ENCODE measurements at places on chromosomes 1 and 21.

- no peak for DNase-seq
These were observed 112.0 kb downstream of the SYF2 start for GRCh38 chr1:25120281-25120680.

DNA sequence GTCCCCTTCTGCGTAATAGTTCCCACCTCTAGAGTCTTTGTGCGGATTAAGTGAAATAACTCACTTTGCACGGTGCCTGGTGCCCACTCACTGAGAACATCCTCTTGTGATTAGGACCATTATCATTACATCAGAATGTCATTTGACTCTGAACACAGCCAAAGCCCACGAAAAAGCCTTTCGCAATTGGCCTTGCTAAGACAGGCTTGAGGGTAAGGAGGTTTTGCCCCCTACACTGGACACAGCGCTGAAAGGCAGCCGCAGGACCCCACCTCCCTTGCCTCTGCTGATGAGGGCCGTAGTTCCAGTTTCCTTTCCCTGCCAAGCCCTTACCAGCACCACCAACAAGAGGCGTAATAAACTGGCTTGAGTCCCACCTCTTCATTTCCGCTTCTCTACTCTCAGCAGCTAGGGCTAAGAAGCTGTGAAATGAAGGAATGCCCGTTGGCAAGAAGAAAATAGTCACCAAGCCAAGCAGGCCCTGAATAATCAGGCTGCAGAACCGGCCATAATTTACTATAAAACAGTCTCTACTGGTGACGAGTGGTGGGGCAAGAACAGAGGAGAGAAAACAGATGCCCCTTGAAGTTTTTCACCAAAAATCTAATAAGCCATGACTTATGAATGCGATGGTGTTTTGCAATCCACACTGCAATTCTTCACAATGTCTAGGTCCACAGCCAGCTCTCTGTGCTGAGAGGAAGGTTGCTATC, 53.1 kb downstream of the SH3GLB1 start:
- DNase-seq: peak; percentile 66

DNA sequence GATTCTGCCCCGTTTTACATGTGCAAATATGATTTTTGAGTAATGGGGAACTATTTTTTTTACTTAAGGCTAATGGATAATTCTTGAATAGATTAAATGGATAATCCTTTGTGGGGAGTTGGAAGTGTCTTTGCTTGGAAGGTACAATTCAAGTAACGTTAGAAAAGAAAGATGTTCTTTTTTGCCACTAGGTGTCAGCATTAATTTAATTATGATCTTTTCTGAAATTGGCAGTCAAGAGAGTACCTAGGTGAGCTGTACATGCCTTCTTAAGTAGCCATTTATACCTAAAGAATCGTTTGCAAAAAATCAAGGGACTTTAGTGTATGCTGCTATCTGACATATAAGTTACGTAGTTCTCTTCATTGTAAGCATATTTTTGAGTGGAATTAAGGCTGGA, 2.2 kb downstream of the FBXO28 start:
- no peak for DNase-seq

DNA sequence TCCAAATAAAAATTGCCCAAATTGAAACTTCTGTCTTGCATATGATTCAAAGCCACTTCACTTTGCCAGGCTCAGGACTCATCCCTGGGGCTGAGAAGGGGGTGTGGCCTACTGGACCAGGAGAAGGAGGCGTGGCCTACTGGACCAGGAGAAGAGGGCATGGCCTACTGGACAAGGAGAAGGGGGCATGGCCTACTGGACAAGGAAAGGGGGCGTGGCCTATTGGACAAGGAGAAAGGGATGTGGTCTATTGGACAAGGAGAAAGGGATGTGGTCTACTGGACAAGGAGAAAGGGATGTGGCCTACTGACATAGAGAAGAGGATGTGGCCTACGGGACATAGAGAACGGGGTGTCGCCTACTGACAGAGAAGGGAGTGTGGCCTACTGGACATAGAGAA, 405.3 kb downstream of the RRAGC start:
- no peak for DNase-seq

GRCh38 chr1:166087734-166088571, 78.8 kb downstream of the FAM78B start:
- no peak for DNase-seq

DNA sequence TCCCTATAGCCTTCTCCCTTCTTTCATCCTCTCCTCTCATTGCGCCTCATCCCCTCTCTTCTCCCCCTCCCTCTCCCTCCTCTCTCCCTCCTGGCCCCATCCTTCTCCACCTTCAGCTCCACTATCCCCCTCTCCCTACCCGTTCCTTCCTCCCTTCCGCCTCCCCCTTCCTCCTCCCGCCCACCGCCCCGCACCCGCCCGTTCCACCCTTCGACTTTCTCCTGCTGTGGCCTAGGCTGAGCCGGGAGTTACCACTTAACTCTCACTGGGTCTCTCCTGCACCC, 1.6 kb downstream of the NPR1 start:
- DNase-seq: no peak
